Vagina (tissue), 2 donors: ENCODE measurements at places on chromosomes 6 and 20.

GRCh38 chr6:71544028-71544427, 255.4 kb downstream of the OGFRL1 start:
- DNase-seq = no peak

DNA sequence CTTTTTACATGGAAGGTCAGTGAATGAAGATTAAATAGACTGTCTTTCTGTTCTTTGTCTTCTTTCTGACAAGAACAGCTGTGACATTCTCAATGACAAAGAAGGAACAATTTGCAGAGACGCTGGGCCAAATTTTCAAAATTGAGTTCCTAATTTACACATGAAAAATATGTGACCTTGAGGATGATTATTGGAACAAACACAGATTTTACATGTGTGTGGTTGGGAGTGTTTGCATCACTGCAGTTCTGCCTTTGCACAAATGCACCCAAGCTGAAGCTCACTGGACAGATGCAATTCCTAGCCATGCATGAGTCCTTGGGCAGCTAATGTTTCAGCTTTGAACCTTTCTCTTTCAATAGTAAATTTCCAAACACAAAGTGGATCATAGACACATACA, 350.8 kb downstream of the QKI start:
- DNase-seq = no peak

GRCh38 chr6:49151461-49151860, 311.6 kb downstream of the MMUT start:
- no peak for DNase-seq

GRCh38 chr6:147691446-147691845, 183.0 kb downstream of the SAMD5 start:
- no peak for DNase-seq

DNA sequence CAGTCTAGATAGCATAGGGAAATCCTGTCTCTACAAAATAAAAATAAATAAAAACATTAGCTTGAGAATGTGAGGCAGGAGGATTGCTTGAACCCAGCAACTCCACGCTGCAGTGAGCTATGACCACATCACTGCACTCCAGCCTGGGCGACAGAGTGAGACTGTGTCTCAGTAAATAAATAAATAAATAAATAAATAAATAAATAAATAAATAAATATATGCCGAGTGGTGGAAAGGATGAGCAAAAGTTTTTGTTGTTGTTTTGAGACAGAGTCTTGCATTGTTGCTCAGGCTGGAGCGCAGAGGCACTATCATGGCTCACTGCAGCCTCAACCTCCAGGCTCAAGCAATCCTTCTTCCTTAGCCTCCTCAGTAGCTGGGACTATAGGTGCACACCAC, 53.4 kb downstream of the TFAP2A start:
- no peak for DNase-seq

DNA sequence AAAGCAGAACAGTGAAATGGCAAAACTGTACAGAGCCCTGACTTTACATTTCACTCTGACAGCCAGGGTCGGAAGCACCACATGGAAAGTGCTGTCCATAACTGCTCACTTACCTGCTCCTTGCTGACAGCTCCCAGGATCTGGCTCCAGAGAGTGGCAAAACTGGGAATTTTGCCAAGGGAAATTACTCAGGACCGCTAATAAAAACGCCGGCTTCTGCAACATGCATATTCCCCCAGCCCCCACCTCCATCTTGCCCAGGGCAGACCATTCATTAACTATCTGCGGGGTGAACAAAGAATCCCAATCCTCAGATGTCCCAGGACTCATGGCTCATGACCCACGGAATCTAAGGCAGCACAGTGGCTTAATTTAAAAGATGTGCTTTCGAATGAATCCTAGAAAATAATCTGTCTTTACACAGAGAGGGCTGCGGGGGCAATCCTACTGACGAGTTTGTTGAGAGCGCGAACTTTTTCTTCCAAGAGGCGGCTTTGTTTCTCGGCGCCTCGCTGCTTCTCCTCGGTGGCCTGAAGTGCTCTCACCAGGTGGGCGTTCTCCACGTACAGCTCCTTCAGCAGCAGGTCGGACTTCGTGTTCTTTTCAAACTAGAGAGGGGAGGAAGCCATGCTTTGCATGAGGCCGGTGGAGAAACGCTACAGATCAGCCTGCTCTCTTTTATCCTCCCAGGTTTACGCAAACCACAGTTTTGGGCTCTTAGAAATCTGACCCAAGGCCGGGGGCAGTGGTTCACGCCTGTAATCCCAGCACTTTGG, 45.8 kb downstream of the GINS1 start:
- peak; percentile 72 for DNase-seq
